ENCODE measurements at places on chromosomes 7 and 10. TPM values are rescaled to one million over a fixed set of nuclear protein-coding genes. Genes with fewer than 3 reads are reported as not detected.

CNPY4 gene
- total RNA-seq, result 66.2 TPM

MNX1 gene
- total RNA-seq, result not detected

ZNF282 gene
- total RNA-seq, result 12.1 TPM

FGFBP3 gene
- total RNA-seq, result 1.1 TPM

PON3 gene
- not detected for total RNA-seq

TMEM236 gene
- 0.12 TPM for total RNA-seq

- no peak for DNase-seq
- no peak overlapping the region for H3K27ac ChIP-seq
- no peaks in the 10 kb centered on the region for H3K4me1 ChIP-seq
- H3K4me3 ChIP-seq, result no peak overlapping the region
- no peaks in the 10 kb centered on the region for H3K36me3 ChIP-seq
Measured at GRCh38 chr7:148746135-148746534, 47.4 kb downstream of the CUL1 start.

- H3K36me3 ChIP-seq, result no peaks in the 10 kb centered on the region
- DNase-seq, result no peak
- no peaks in the 10 kb centered on the region for H3K27me3 ChIP-seq
- no peaks in the 10 kb centered on the region for H3K4me1 ChIP-seq
Measured at GRCh38 chr10:10844251-10844650, 173.4 kb upstream of the CELF2 start.

DNA sequence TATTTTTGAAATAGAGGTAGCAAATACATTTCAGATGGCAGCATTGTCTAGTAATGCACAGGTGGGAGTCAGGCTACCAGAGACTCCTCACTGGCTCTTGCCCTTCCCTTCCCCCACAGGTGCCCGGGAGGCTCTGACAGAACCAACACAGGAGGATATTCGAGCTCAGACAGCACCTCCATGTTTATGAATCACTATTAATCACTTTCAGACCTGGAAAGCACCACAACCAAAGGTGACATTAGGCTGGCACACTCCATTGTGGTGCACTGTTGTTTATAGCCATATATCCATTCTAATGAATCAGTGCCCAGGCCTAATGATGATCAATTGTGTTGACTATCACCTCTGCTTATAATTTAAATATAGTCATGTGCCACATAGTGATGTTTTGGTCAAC is 107.8 kb upstream of the NAMPT start:
- H3K27me3 ChIP-seq, result no peaks in the 10 kb centered on the region
- no peaks in the 10 kb centered on the region for H3K36me3 ChIP-seq
- H3K4me1 ChIP-seq, result no peaks in the 10 kb centered on the region
- no peak overlapping the region for H3K27ac ChIP-seq
- no peak for DNase-seq

DNA sequence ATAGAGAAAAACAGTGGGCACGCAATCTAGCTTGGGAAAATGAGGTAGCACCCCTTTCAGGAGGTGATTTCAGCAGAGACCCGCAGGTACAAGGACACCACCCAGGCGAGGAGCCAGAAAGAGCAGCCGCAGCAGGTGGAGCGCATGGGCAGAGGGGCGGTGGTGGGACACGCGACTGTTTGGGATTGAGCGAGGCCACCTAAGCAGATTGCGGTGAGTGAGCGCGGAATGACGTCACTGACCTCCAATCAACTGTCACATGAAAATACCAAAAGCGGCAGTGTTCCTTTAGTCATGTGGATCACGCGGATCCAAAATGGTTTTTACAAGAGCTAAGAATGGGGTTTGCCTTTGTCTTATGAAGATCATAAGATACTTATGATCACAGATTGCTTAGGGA is 40.2 kb upstream of the SLC26A3 start:
- DNase-seq, result no peak
- no peaks in the 10 kb centered on the region for H3K27me3 ChIP-seq
- H3K4me1 ChIP-seq, result no peaks in the 10 kb centered on the region
- no peak overlapping the region for H3K27ac ChIP-seq
- H3K4me3 ChIP-seq, result no peak overlapping the region

DNA sequence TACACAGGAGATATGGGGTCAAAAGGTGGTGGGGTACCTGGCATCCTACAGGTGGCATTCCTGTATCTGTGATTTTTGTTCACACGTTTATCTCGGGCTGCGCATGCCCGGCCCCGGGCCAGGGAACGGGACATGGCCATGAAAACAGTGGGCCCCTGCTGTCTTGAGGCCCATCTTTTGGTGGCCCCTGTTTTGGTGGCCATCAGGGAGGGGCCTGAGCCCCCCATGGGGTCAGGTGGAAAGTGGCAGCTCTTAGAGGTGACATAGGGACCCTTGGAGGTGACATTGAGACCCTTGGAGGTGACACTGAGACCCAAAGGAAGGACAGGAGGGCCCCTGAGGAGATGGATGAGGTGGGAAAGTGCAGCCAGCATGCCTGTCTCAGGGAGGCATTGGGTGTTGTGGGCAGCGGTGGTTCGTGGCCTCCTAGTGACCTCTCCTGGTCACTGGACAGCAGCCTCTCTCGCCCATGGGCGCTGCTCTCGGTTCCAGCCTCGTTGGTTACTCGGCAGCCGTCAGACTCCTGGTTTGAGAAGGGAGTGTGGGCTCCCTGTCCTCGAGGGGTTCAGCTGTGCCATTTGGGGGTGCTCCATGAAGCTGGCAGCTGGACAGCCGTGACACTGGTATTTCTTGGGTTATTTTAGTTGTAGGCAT is 39.9 kb downstream of the INPP5A start:
- H3K4me1 ChIP-seq, result no peaks in the 10 kb centered on the region
- H3K4me3 ChIP-seq, result no peak overlapping the region
- H3K27me3 ChIP-seq, result no peaks in the 10 kb centered on the region
- no peak for DNase-seq
- H3K36me3 ChIP-seq, result no peaks in the 10 kb centered on the region

- H3K27ac ChIP-seq, result peak overlapping the region; percentile 43
- H3K4me3 ChIP-seq, result no peak overlapping the region
- peaks cover 59% of the 10 kb centered on the region for H3K4me1 ChIP-seq
- DNase-seq, result no peak
- H3K36me3 ChIP-seq, result no peaks in the 10 kb centered on the region
Measured at GRCh38 chr10:80532571-80532970, 5.1 kb upstream of the SH2D4B start.

DNA sequence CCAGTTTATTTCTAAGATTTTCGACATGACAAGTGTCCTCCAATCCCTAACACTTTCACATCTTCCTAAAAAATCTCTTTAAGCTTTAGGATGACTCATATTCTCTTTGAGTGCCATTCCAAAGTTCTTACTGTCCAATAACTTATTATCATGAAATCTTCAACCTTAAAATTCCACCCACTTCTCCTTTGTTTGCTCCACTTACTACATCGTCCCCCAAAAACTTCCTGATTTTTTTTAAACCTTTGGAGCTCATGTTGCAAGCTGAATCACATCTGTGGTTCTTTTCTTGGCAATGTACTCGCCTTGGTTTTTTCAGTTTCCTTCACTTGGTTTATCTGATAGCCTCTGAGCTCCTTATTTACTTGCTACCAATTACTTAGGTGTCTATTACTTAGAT is 39.2 kb upstream of the JCAD start:
- DNase-seq, result no peak
- no peaks in the 10 kb centered on the region for H3K4me1 ChIP-seq
- no peaks in the 10 kb centered on the region for H3K27me3 ChIP-seq
- no peak overlapping the region for H3K4me3 ChIP-seq

DNA sequence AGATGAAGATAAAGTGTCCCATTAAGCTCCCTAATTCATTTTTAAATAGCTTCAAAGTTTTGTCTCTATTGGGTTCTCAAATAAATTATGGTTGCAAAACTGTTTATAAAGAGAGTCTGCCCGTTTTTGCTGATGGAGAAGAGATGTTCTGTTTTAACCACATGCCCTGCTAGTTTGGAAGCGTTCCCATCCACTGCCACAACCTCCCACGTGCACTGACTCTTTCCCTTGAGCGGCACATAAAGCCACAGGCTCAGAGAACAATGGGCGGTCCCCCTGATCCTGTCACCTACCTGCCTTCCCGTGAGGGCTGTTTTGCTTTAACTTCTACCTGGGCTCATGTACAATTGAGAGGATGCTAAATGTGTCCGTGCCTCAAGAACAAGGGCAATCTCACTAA is 65.5 kb downstream of the CPVL start:
- DNase-seq, result no peak
- no peaks in the 10 kb centered on the region for H3K27me3 ChIP-seq
- H3K4me3 ChIP-seq, result no peak overlapping the region
- H3K4me1 ChIP-seq, result no peaks in the 10 kb centered on the region
- H3K36me3 ChIP-seq, result no peaks in the 10 kb centered on the region

DNA sequence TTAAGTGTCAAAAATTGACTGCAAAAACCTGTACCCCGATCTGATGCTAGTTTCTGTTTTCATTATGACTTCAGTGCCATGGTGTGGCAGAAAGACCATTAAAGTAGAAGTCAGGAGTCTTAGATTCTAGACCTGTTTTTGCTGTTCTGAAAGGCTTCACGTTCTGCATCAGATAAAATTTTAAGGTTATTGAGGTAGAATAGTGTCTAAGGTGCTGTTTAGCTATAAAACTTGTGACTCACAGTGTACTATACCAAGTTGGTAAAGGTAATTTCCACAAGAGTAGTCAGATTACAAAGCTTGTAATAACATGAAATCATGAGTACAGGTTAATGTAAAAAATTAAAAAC is 38.6 kb downstream of the ZNRF2 start:
- H3K36me3 ChIP-seq, result no peaks in the 10 kb centered on the region
- peak overlapping the region; percentile 44 for H3K4me3 ChIP-seq
- DNase-seq, result peak; percentile 3

GRCh38 chr7:148041156-148041555 is 549.4 kb upstream of the C7orf33 start:
- no peak for DNase-seq
- H3K36me3 ChIP-seq, result no peaks in the 10 kb centered on the region
- no peaks in the 10 kb centered on the region for H3K4me1 ChIP-seq
- no peaks in the 10 kb centered on the region for H3K27me3 ChIP-seq
- no peak overlapping the region for H3K4me3 ChIP-seq
- H3K27ac ChIP-seq, result no peak overlapping the region

- H3K4me1 ChIP-seq, result peaks cover 15% of the 10 kb centered on the region
- H3K27me3 ChIP-seq, result no peaks in the 10 kb centered on the region
- DNase-seq, result no peak
- no peaks in the 10 kb centered on the region for H3K36me3 ChIP-seq
- H3K27ac ChIP-seq, result no peak overlapping the region
Measured at GRCh38 chr10:74081941-74082718, 68.5 kb downstream of the AP3M1 start.

DNA sequence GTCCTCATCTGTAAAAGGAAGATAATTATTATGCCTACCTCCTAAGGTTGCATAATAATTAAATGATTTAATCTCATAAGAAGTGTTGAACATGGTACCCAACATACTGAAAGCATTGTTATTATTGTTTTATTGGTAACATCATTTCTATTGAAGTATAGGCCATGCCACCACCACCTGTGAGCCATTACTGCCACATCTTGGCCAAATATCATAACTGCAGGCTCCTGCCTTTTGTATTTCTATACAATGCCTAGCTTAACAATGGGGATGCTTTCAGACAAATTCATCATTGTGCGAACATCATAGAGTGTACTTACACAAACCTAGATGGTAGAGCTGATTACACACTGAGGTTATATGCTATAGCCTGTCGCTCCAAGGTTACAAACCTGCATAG is 61.1 kb upstream of the NPSR1 start:
- no peaks in the 10 kb centered on the region for H3K27me3 ChIP-seq
- H3K4me1 ChIP-seq, result no peaks in the 10 kb centered on the region
- no peaks in the 10 kb centered on the region for H3K36me3 ChIP-seq
- no peak overlapping the region for H3K4me3 ChIP-seq
- H3K27ac ChIP-seq, result no peak overlapping the region
- DNase-seq, result no peak

GRCh38 chr10:110852255-110852896 is 19.4 kb upstream of the PDCD4 start:
- peaks cover 79% of the 10 kb centered on the region for H3K4me1 ChIP-seq
- H3K36me3 ChIP-seq, result no peaks in the 10 kb centered on the region
- peak overlapping the region; percentile 33 for H3K27ac ChIP-seq
- no peak for DNase-seq
- H3K4me3 ChIP-seq, result no peak overlapping the region
- no peaks in the 10 kb centered on the region for H3K27me3 ChIP-seq

- no peak for DNase-seq
- no peaks in the 10 kb centered on the region for H3K36me3 ChIP-seq
- no peaks in the 10 kb centered on the region for H3K27me3 ChIP-seq
- H3K4me3 ChIP-seq, result no peak overlapping the region
Measured at GRCh38 chr7:54469740-54470139, 72.4 kb upstream of the VSTM2A start.

GRCh38 chr7:39133088-39133487 is 155.4 kb downstream of the POU6F2 start:
- no peaks in the 10 kb centered on the region for H3K36me3 ChIP-seq
- no peak overlapping the region for H3K27ac ChIP-seq
- H3K4me3 ChIP-seq, result no peak overlapping the region
- H3K4me1 ChIP-seq, result no peaks in the 10 kb centered on the region

GRCh38 chr10:5971315-5971832 is 6.0 kb downstream of the IL15RA start:
- H3K27me3 ChIP-seq, result no peaks in the 10 kb centered on the region
- no peak for DNase-seq
- H3K4me1 ChIP-seq, result no peaks in the 10 kb centered on the region
- H3K36me3 ChIP-seq, result peaks cover 3% of the 10 kb centered on the region

DNA sequence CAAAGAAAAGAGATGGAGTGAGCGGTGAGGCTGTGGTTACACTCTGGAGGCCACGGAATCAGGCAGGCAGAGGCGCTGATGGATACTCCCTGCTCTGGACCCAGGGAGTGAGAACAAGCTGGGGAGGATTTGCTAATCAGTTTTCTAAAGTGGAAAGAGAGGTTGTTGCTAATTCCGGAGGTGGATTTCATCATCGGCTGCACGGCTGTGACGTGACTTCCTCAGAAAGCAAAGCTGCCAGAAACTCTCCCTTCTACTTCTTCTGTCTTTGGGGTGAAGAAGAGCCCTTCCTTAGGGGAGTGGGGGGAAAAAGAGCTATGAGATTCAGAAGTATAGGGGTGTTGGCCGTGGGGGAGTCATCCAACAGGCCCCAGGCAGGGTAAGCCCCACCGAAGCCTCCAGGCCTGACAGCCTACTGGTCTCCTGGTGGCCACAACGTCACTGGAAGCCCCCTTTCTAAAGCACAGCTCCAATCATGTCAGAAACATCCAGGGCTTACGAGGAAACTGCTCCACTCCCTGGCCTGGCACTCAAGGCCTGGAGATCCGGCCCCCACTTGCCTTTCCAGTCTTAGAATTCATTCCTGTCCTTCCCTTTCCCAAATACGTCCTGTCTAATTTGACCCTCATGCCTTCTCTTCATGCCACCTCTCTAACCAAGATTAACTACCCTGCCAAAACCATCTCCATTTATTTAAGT is 114.5 kb downstream of the HIP1 start:
- H3K36me3 ChIP-seq, result no peaks in the 10 kb centered on the region
- DNase-seq, result no peak
- H3K4me3 ChIP-seq, result no peak overlapping the region

- H3K27ac ChIP-seq, result no peak overlapping the region
- H3K36me3 ChIP-seq, result no peaks in the 10 kb centered on the region
- H3K27me3 ChIP-seq, result no peaks in the 10 kb centered on the region
- H3K4me1 ChIP-seq, result no peaks in the 10 kb centered on the region
Measured at GRCh38 chr10:28914701-28915100, 237.4 kb downstream of the BAMBI start.

Data from naive thymus-derived CD4-positive, alpha-beta T cell (primary cell).